Spinal cord (tissue), 10 donors: ENCODE measurements at places on chromosomes 1 and 21.
A peak's percentile ranks its signal among the peaks of the same experiment; 100 is the strongest.

- no peaks in the 10 kb centered on the region for H3K36me3 ChIP-seq
- H3K4me3 ChIP-seq: no peak overlapping the region
- H3K27me3 ChIP-seq: no peaks in the 10 kb centered on the region
- no peak overlapping the region for H3K27ac ChIP-seq
Measured at GRCh38 chr1:87064986-87065385, 150.6 kb downstream of the HS2ST1 start.

- no peaks in the 10 kb centered on the region for H3K27me3 ChIP-seq
- H3K4me1 ChIP-seq: peaks cover 20% of the 10 kb centered on the region
- peak overlapping the region; percentile 99 for H3K4me3 ChIP-seq
Measured at GRCh38 chr1:45583264-45583665, 576 bp upstream of the NASP start.

GRCh38 chr1:17013491-17014320, 2.0 kb upstream of the ATP13A2 start:
- H3K27me3 ChIP-seq: no peaks in the 10 kb centered on the region
- H3K4me1 ChIP-seq: peaks cover 32% of the 10 kb centered on the region

DNA sequence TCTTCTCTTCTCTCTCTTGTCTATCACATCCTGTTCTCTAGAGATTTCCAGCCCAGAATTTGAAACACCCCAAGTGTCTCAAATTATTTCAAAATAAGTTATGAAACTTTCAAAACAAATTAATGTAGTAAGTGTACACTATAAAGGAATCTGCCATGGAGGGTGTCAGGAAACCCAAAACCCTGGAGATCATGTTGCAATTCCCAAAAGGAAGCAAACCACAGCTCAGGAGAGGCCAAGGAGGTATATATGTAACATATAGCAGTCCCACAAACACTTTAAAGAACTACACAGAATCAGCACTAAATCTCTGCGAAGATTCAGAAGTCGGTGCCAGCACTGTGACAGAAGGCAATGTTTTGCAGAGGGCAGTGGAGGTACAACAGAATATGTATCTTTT, 26.6 kb downstream of the PTPN14 start:
- no peaks in the 10 kb centered on the region for H3K4me1 ChIP-seq
- no peak for DNase-seq
- H3K4me3 ChIP-seq: no peak overlapping the region
- no peaks in the 10 kb centered on the region for H3K27me3 ChIP-seq

DNA sequence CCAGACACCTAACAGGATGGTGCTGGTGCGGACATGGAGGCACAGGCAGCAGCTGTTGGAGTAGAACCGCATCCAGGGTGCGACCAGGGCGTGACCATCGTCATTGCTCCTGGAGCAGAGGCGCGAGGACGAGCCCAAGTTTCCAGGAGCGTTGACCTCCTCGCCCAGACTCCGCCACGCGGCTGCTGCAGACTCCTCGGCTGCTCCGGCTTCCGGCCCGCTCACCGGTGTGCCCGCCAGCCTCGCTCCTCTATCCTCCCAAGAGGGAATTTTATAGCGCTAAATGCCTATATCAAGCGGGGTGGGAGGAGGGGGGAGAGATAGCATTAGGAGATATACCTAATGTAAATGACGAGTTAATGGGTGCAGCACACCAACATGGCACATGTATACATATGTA, 5.3 kb upstream of the S100A12 start:
- no peak for DNase-seq
- H3K27me3 ChIP-seq: no peaks in the 10 kb centered on the region
- no peak overlapping the region for H3K4me3 ChIP-seq
- no peak overlapping the region for H3K27ac ChIP-seq

DNA sequence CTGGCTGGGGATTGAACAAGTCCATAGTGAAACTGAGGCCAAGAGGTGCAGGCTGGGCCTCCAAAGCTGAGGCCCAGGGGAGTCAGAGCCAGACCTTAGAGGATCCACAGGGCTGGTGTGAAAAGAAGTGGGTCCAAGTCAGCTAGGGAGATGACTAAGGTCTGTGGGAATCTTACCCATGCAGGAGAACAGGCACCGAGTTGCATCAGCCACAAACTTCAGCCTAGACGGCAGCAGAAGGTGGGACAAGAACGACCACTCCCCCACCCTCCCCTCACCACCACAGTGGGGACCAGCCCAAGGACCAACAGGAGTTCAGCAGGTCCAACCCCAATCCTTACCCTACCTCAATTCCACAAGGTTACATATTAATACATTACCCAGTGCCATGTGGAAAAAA, 282.3 kb downstream of the TTLL7 start:
- H3K27me3 ChIP-seq: no peaks in the 10 kb centered on the region
- no peaks in the 10 kb centered on the region for H3K36me3 ChIP-seq
- no peak for DNase-seq
- no peaks in the 10 kb centered on the region for H3K4me1 ChIP-seq

GRCh38 chr1:156813750-156814570, 2.7 kb downstream of the SH2D2A start:
- H3K36me3 ChIP-seq: no peaks in the 10 kb centered on the region
- H3K27me3 ChIP-seq: peaks cover 13% of the 10 kb centered on the region
- peak overlapping the region; percentile 45 for H3K4me3 ChIP-seq
- peaks cover 32% of the 10 kb centered on the region for H3K4me1 ChIP-seq
- no peak for DNase-seq
